ENCODE measurements at places on chromosomes 3 and 15. TPM values are rescaled to one million over a fixed set of nuclear protein-coding genes. Genes with fewer than 3 reads are reported as not detected.

GRCh38 chr3:107699682-107700081, 176.9 kb downstream of the BBX start:
- no peaks in the 10 kb centered on the region for H3K27me3 ChIP-seq
- H3K27ac ChIP-seq: no peak overlapping the region
- DNase-seq: no peak
- no peaks in the 10 kb centered on the region for H3K36me3 ChIP-seq

- H3K4me1 ChIP-seq: no peaks in the 10 kb centered on the region
- H3K4me3 ChIP-seq: no peak overlapping the region
- H3K27ac ChIP-seq: no peak overlapping the region
- no peak for DNase-seq
- no peaks in the 10 kb centered on the region for H3K36me3 ChIP-seq
These were observed 157.2 kb upstream of the MITF start for GRCh38 chr3:69582044-69582443.

DNA sequence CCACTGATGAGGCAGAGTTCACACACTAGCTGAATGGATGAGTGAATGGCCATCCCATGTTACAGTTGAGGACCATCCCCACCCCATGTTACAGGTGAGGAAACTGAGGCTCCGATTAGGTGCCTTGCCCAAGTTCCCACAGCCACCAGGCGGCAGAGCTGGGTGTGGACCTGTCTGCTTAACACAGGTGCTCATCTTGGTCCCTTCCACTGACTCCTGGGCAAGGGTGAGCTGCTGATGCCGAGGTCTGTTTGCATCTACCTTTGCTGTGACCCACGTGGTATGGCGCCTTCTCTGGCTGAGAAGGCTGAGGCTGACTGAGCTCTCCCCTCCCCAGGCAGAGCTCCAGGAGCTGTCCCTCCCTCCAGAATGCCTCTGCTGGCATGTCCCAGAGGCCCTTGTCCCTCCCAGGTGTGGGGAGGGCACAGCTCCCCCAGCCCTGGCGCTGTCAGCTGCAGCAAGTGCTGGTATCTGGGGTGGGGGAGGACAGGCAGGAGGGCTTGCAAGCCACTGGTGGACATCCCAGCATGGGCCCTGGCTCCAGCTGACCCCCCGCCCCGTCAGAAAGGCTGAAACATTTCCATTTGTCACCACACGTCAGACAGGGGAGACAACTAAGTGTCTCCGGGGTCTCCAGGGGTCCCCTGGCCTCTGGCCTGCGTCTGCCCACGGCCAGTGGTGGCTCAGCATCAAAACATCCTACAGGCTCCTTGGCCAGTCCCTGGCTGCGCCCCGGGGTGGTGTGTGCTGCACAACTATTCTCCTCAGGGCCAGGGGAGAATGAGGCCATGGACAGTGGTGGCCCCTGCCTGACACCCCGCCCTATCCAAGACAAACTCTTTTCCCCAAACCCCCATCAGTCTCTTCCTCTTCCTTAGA, 105.4 kb downstream of the ADCY5 start:
- no peaks in the 10 kb centered on the region for H3K36me3 ChIP-seq
- no peak overlapping the region for H3K4me3 ChIP-seq
- no peaks in the 10 kb centered on the region for H3K4me1 ChIP-seq
- no peak for DNase-seq
- no peak overlapping the region for H3K27ac ChIP-seq

DNA sequence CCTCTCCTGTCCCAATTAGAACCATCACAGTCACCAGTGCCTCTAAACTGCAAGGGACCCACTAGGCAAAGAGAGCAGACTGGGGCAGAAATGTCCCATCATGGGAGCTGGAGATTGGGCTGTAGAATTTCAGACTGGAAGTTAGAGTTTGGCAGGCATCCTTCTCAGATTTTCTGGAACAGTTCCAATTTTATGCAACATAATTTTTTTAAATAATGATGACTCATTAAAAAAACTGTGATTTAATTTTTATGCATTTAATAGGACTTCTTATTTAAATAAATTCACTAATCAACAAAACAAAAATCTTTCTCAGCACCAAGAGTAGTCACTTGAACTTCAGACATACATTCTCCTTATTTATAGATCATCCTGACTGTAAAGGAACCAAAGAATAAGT, 84.6 kb upstream of the SLC7A14 start:
- H3K4me1 ChIP-seq: no peaks in the 10 kb centered on the region
- no peaks in the 10 kb centered on the region for H3K36me3 ChIP-seq
- no peak overlapping the region for H3K27ac ChIP-seq
- DNase-seq: no peak
- H3K27me3 ChIP-seq: no peaks in the 10 kb centered on the region
- no peak overlapping the region for H3K4me3 ChIP-seq

GRCh38 chr3:44114142-44114541, 127.5 kb upstream of the TOPAZ1 start:
- H3K27ac ChIP-seq: no peak overlapping the region
- no peak overlapping the region for H3K4me3 ChIP-seq
- no peaks in the 10 kb centered on the region for H3K27me3 ChIP-seq
- DNase-seq: peak; percentile 33
- peaks cover 59% of the 10 kb centered on the region for H3K4me1 ChIP-seq

DNA sequence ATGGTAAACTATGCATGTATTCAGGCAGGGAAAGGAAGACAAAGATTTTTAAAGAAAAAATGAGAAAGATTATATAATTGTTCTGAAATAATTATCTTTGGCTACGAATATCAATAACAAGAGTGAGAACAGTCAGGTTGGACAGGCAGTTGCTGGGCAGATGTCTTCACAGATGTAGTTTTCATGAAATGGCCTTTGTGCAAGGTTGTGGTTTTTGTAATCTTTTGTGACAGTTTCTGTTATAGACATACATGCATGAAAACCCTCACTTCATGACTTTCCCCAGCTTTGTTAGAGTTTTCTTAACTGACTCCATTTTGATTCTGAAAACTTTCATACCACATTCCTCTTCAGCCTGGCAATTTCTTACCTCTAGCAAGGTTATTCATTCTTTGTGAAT, 34.9 kb upstream of the SLC25A36 start:
- no peak overlapping the region for H3K27ac ChIP-seq
- DNase-seq: no peak
- no peak overlapping the region for H3K4me3 ChIP-seq

- peak; percentile 66 for DNase-seq
- no peak overlapping the region for H3K27ac ChIP-seq
- no peaks in the 10 kb centered on the region for H3K36me3 ChIP-seq
These were observed 67.1 kb upstream of the MCTP2 start for GRCh38 chr15:94164202-94164807.

GRCh38 chr3:164781755-164782154, 296.5 kb downstream of the SI start:
- H3K27me3 ChIP-seq: no peaks in the 10 kb centered on the region
- no peak overlapping the region for H3K4me3 ChIP-seq
- H3K27ac ChIP-seq: no peak overlapping the region
- no peaks in the 10 kb centered on the region for H3K4me1 ChIP-seq
- no peaks in the 10 kb centered on the region for H3K36me3 ChIP-seq
- DNase-seq: no peak

DNA sequence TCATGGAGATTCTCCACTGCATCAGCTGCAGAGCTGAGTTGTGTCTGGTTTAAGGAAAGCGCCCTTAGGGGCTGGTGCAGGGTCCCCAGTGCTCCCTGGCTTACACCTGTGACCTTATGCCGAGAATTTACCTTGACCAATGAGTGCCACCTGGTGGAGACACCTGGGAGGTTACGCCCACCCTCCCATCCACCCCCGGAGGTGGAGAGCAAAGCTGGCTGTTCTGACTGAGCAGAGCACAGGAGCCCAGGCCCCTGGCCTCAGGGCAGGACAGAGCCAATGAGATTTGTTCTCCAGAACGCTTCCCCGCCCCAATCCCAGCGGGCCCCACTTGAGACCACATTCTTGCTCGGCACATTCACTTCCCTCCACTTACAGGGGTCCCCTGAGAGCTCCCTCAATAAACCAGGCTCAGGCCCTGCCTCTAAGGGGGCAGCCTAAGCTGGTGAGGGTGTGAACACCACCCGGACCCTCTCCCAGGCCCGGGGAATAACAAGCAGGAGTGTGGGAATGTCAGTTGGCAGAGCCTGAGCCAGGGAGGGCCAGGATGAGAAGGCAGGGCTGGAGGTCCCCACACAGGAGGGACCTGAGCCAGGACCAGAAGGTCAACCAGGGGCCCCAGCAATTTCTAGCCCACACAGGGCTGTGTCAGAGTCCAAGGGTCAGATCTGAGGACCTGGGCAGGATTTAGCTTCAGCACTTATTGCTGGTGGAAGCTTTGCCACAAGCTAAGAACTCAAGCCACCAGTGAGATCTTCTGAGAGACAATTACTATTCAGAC, 117.1 kb downstream of the TPRA1 start:
- H3K27me3 ChIP-seq: no peaks in the 10 kb centered on the region
- no peaks in the 10 kb centered on the region for H3K36me3 ChIP-seq
- H3K27ac ChIP-seq: no peak overlapping the region
- no peaks in the 10 kb centered on the region for H3K4me1 ChIP-seq

DNA sequence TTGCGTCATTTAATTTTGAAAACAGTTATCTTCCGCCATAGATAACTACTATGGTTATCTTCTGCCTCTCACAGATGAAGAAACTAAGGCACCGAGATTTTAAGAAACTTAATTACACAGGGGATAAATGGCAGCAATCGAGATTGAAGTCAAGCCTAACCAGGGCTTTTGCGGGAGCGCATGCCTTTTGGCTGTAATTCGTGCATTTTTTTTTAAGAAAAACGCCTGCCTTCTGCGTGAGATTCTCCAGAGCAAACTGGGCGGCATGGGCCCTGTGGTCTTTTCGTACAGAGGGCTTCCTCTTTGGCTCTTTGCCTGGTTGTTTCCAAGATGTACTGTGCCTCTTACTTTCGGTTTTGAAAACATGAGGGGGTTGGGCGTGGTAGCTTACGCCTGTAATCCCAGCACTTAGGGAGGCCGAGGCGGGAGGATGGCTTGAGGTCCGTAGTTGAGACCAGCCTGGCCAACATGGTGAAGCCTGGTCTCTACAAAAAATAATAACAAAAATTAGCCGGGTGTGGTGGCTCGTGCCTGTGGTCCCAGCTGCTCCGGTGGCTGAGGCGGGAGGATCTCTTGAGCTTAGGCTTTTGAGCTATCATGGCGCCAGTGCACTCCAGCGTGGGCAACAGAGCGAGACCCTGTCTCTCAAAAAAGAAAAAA, 1.2 kb downstream of the B2M start:
- peak overlapping the region; percentile 83 for H3K4me3 ChIP-seq
- peaks cover 20% of the 10 kb centered on the region for H3K36me3 ChIP-seq
- peak; percentile 71 for DNase-seq
- H3K27ac ChIP-seq: peak overlapping the region; percentile 100
- H3K4me1 ChIP-seq: no peaks in the 10 kb centered on the region
- no peaks in the 10 kb centered on the region for H3K27me3 ChIP-seq

DNA sequence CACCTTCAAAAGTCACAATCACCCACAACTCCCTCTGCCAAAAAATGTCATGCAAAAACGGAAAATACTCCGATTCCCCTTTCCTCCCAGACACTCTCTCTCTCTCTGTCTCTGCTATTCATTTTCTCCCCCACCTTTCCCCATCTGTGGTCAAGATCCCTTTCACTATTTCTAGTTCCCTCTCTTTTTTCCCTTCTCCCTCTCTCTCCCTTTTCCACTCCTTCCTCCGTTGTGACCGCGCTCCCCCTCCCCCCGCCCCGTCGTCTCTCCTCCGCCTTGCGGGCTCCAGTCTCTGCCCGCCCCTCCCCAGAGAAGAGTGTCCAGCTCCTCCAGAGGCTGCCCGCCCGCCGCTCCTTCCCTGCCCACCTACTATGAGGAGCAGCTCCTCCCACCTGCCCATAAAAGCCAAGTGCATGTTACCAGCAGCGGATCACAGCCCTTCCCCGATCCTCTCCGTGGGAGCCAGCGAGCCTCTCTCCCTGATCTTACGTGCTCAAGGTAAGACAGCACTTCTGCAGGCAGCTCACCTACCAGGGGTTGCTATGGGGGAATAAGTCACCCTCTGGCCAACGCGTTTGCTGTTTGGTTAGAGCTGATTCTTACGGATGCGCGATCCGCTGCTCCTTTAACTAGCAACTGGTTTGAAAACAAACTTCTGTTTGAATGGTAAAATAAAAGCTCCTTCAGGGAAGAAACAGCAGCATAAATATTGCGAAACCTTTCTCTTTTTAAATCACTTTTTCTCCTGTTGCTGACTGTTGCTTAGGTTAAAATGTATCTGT, at the start of gene COL8A1:
Gene COL8A1, plus strand, starts transcription at position 428 of the 782 bp plus-strand sequence. CDS start 152,089 bp downstream, outside the sequence.
- DNase-seq: peak; percentile 82
- H3K4me3 ChIP-seq: peak within 1 kb of the TSS; percentile 55
- H3K4me1 ChIP-seq: peaks cover 27% of the 10 kb centered on the region
- no peaks in the 10 kb centered on the region for H3K27me3 ChIP-seq
- H3K36me3 ChIP-seq: no peaks in the 10 kb centered on the region

DNA sequence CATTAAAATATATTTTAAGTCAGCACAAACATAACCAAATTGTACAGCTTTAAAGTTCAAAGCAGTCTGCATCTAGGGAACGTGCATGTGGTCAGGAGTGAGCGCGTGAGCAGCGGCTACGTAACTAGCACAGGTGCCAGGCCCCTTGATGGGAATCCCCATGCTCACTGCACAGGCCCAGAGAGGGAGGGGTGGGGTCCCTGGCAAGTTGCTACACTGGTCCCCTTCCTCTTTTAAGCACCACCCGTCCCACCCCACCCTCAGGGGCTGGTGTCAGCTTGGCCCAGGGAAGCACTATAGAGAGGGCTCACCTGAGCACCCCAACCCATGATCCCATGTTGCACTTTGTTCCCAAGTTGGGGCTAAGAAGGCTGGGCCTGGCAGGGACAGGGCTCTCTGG, 835 bp upstream of the GMPPB start:
- DNase-seq: peak; percentile 38
- peaks cover 23% of the 10 kb centered on the region for H3K36me3 ChIP-seq
- H3K27ac ChIP-seq: peak overlapping the region; percentile 73
- H3K27me3 ChIP-seq: no peaks in the 10 kb centered on the region
- no peak overlapping the region for H3K4me3 ChIP-seq
- H3K4me1 ChIP-seq: peaks cover 20% of the 10 kb centered on the region

- H3K27ac ChIP-seq: no peak overlapping the region
- H3K4me3 ChIP-seq: no peak overlapping the region
- H3K4me1 ChIP-seq: no peaks in the 10 kb centered on the region
- no peaks in the 10 kb centered on the region for H3K27me3 ChIP-seq
These were observed 12.9 kb upstream of the DCBLD2 start for GRCh38 chr3:98914210-98915080.

GRCh38 chr15:82751308-82751707, 41.6 kb upstream of the AP3B2 start:
- H3K4me3 ChIP-seq: peak overlapping the region; percentile 61
- DNase-seq: no peak
- H3K27ac ChIP-seq: no peak overlapping the region
- no peaks in the 10 kb centered on the region for H3K27me3 ChIP-seq
- peaks cover 19% of the 10 kb centered on the region for H3K36me3 ChIP-seq
- H3K4me1 ChIP-seq: peaks cover 18% of the 10 kb centered on the region

Gene TGM4
- not detected for total RNA-seq

Gene COPG1
- total RNA-seq: 173 TPM

Gene HRG
- 0.34 TPM for total RNA-seq

Gene SNTN
- not detected for total RNA-seq

Gene REC114
- not detected for total RNA-seq

Gene RTP3
- total RNA-seq: not detected

Gene WWTR1
- total RNA-seq: 56.7 TPM

Gene HGD
- 98.6 TPM for total RNA-seq

Gene ABI3BP
- total RNA-seq: 93.0 TPM

Gene SCN5A
- 0.88 TPM for total RNA-seq

All from thyroid gland (tissue), 4 donors.